ENCODE measurements at places on chromosomes 11 and 22.

DNA sequence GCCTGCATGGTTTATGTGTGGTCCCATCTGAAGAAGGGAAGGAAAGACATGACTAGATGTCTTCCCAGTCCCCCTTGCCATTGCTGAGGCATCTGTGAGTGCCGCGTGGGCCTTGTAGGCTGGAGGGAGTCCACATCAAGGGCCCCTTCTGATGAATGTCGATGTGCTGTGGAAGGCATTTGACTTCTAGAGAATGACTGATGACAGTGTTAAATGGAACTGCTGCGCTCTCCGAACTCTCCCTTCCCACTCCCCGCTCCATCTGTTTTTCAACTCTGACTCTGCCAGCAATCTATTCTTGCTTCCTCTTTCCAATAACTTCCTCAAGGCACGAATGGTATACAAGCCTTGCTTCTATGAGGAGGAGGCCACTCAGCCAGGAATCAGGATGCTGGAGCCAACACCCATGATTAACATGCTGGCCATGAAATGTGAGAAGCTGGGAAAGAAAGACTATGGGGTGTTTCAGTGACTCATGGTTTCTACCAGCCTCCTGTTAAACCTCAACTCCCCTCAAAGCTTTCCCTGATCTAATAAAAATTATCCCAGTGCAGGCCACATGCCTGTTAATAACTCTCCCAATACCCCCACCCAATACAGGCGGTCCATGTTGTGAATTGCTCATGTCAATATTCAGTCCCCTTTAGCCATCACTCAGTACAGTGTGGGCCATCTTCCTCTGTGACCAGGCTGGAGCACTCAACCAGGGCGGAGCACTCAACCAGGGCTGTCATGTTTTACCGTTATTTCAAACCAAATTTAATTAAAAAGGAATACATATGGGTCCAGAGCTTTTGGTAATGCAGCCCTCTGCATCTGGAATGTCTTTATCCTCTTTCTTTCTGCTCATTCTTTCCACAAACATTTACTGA lies 46.4 kb upstream of the TBCEL start:
- DNase-seq, result no peak

DNA sequence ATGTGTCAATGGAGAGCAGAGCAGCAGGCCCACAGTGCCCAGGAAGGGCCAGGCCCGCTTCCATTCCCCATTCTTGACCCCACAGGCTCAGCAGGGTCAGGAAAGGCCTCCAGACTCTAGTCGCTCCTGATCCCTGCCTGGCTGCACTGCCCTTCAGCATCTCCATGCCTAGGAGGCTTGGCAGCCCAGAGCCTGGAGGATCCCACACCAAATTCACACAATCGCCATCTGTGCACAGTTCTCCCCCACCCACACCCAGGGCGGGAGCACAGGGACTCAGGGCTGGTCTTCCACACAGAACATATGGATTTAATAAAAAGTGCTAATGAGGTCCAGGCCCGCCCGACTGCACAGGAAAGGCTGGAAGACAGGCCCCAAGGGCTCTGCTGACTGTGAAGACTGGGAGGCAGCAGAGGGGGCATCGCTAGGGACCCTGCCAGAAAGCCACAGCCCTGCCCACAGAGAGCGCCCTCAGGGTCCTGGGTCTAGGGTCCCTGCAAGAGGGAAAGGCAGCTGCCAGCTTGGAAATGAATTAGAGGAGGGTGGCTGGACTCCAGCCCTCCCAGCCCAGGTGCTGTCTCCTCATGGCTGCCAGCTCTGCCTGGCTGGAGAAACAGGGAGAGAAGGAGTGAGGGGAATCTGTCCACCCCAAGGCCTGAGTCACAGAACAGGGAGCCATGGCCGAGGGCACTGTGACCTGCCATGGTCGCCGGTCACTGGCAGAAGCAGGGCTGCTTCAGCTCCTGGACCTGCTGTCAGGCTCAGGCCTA lies 39.7 kb downstream of the DKK3 start:
- DNase-seq, result no peak

DNA sequence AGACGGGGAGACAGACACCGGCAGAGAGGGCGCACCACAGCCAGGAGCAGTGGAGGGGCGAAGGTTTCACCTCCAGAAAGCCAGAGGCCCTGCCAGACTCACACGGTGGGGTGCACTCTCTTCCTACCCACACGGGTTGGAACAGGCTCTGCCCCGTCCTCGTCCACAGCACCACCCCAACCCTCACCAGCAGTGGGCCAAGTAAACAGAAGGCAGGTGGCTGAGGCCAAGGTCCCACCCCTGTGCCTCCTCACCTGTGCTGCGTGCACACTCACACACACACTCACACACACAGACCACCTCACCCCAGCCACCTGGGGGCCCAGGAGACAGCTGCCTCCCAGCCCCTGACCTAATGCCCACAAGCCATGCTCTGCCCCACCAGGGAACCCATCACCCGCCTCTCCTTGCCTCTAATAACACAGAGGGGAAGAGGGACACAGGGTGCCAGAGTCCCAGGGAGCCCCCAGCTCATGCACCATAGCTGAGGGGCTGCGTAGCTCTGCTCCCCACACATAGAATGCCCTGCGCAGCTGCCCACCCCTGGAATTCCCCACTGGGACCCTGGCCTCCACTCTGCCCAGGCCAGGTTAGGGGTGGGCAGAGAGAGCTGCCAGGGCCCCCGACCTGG lies 3.1 kb downstream of the CYB5R3 start:
- no peak for DNase-seq

DNA sequence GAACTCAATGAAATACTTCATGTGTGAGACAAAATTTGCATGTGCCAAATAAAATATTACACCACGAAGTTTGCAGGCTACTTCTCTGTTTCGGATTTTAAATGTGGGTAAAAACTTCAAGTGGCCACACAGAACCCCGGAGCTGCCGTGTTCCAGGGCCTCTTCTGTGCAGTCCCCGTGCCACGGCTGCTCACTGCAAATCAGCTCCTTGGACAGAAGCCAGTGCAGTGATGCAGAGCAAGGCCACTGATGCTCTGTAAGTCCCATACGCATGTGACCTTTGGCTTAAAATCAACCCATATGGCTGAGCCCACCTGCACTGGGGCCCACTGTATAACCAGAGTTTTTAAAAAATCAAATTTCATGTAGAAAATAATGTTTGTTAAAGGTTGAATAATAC lies 1309.4 kb downstream of the TBC1D22A start:
- DNase-seq, result no peak

GRCh38 chr11:11440144-11440543 lies 87.1 kb upstream of the CSNK2A3 start:
- DNase-seq, result no peak

- DNase-seq, result no peak
Measured at GRCh38 chr11:128874427-128874826, 7.3 kb upstream of the KCNJ1 start.

- no peak for DNase-seq
Measured at GRCh38 chr22:19526076-19526701, 2.0 kb upstream of the CLDN5 start.

DNA sequence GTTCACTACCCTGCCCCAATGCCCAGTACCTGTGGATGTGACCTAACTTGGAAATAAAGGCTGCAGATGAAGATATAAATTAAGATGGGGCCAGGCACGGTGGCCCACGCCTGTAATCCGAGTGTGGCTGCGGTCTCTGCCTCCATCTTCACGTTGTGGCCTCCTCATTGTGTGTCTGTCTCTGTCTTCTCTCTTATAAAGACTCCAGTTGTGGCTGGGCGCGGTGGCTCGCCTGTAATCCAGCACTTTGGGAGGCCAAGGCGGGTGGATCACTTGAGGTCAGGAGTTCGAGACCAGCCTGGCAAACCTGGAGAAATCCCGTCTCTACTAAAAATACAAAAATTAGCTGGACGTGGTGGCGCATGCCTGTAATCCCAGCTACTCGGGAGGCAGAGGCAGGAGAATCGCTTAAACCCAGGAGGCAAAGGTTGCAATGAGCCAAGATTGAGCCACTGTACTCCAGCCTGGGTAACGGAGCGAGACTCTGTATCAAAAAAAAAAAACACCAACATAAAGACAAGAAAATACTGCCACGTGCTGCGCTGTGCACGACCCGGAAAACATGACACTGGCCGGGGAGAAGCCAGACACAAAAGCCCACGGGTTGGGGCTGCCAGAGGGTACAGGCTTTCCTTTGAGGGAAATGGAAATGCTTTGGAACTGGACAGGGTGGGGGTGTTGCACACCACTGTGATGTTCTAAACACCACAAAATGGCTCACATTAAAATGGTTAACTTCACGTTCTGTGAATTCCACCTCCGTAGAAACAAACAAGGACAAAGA lies 18.7 kb downstream of the CELSR1 start:
- DNase-seq, result no peak

GRCh38 chr11:27312110-27312509 lies 50.9 kb downstream of the CCDC34 start:
- DNase-seq, result no peak

DNA sequence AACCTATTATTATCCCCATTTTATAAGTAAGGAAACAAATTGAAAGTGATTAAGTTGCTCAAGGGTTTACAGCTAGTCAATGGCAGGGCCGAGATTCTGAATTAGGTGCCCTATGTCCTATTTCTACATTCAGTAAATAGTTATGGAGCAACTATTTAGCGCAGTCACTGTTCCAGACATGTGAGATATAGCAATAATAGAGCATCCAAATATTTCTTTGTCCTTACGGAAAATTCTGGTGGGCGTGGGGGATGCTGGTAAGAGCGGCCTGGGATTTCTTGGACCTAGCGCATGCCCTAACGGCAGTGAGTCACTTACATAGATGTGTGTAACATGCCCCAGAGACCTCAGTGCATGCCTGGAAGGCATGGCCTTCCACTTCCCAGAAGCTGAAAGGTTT lies 4.4 kb downstream of the DTX4 start:
- DNase-seq, result no peak

- DNase-seq, result no peak
Measured at GRCh38 chr11:2205214-2205720, 33.7 kb upstream of the TH start.

DNA sequence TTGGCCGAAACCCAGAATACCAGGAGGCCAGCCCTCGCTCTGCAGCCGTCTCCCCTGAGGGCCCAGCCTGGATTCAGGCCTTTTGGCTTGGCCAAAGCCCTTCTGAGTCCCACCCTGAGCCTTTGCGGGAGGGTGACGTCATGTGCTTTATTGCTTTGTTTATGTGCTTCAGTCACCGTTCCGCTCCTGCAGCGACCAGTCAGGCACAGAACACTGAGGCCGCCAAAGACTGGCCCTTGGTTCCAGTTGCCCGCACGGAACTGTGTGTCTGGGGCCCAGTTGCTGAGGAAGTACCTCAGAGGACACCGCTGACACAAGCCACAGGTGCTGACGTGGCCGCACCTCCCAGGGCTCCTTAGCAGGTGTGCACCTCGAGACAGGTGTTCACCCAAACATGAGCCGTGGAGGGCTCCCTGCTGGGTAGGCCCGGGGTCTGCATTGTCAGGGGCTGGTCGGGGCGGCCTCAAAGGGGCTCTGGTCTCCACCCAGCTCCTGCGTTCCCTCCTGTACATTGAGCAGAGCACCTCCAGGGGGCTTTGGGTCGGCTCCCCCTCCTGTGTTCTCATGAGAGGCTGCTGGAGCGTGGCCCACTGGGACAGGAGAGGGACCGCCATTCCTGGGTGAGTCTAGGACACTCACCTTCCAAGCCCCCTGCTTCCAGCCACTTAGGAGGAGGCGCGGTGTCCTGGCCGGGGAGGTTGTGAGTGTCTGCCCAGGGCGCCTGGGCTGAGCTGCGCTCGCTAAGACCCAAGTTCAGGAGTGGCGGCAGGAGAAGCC lies 376.8 kb downstream of the TBC1D22A start:
- no peak for DNase-seq

DNA sequence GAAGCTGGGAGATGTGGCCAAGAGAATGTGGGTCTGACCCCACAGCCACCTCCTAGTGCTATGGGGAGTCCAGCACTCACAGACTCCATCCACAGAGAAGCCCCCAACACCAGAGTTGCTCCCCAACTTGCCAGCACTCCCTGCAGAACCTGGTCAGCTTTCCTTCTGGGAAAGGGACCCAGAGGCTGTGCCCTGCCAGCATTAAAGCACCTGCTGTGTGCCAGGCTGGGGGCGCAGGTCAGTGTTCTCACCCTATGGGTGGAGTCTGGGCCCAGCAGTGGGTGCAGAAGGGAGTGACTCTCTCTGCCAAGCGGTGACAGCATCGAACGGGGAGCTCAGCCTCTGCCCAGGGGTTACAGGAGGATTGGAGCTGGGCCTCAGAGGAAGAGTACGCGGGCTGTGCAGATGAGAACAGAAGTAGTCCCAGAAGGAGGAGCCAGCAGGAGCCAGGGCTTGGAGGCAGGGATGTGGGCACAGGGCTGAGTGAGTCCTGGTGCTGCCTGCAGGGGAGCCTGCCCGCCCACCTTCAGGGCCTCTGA lies 114.4 kb downstream of the MPPED1 start:
- DNase-seq, result no peak

DNA sequence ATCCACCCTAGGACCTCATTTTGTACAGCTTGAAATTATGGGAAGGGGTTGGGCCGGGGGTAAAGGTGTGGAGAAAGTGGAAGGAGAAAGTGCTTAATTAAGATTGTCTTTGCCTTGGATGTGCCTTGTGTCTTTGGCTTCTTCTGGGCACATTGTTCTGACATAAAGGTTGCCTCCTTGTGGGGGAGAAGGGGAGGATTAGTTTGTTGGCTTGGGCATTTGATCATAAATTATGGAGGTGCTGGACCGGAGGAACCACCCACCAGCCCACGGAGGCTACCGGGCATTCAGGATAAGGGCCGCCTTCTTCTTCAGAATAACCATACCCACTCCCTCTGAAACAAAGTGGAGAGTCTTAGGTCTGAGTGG lies 1.3 kb downstream of the PAFAH1B2 start:
- DNase-seq, result peak; percentile 78

- DNase-seq, result no peak
Measured at GRCh38 chr11:110019675-110020074, 73.5 kb upstream of the ZC3H12C start.

GRCh38 chr11:35144136-35144741 lies 5.3 kb downstream of the CD44 start:
- peak; percentile 11 for DNase-seq

- no peak for DNase-seq
Measured at GRCh38 chr11:128714881-128715280, 21.0 kb downstream of the FLI1 start.

DNA sequence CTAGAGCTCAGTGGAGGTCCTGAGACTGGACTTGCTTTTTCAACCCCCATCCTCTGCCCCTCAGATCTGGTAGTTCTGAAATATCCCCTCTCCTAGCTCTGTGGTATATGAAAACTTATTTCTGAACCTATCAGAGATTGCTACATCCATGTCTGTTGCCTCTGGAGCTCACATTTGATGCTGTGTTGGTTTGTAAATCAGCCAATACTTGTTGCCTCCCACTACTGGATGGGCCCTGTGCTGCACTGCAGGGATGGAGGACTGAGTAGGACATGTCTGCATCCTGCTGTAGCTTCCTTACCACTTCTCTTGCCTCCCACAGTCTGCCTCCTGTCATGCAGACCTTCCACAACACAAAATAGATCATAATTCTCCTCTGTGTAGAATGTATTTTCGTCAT lies 5.2 kb downstream of the OLFML1 start:
- no peak for DNase-seq

Data from GF-D8 (cell line).